ENCODE measurements at places on chromosomes 16 and 17.
A peak's percentile ranks its signal among the peaks of the same experiment; 100 is the strongest.

- no peak for DNase-seq
Observed at GRCh38 chr17:39095309-39095686, 56.1 kb downstream of the PLXDC1 start.

- DNase-seq = no peak
Observed at GRCh38 chr16:7140899-7141298, 191.7 kb upstream of the RBFOX1 start.

DNA sequence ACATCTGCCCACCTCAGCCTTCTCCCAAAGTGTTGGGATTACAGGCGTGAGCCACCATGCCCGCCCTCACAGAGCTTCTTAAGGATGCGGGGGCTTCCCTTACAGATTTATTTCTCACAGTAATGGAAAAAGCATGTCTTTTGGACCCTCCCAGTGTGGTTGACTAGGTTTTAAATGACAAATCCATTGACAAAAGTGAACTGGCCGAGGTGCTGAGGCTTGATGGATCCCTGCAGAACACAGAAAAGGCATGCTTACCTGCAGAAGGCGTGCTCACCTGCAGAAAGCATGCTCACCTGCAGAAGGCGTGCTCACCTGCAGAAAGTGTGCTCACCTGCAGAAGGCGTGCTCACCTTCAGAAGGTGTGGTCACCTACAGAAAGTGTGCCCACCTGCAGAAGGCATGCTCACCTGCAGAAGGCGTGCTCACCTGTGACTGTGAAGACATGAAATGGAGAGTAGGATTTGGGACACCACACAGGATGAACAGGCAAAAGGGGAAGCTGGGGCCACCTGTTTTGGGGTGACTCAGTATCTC is 15.1 kb upstream of the BBS2 start:
- DNase-seq = no peak

GRCh38 chr16:58120234-58120633 is 8.9 kb downstream of the CFAP20 start:
- no peak for DNase-seq

- peak; percentile 58 for DNase-seq
Observed at GRCh38 chr16:14302031-14302398, 230.9 kb downstream of the MRTFB start.

- no peak for DNase-seq
Observed at GRCh38 chr16:30660424-30661261, 2.4 kb downstream of the FBRS start.

DNA sequence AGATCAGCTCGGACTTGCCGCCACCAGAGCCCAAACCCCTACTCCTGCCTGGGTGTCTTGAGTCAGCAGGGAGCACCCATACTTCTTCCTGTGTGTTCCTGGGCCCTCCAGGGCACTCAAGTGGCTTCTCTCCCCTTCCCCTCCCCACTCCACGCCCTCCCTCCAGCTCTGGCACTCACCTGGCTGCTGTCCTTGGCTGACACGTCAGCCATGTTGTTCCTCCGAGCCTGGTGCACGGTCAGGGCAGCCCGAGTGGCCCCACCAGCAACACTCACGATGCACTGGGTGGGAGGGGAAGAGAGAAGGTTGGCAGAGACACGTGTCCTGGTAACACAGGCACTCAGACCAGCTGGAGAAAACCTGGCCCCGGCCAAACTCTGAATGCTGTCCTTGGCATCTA is 11.5 kb downstream of the RUSF1 start:
- no peak for DNase-seq

DNA sequence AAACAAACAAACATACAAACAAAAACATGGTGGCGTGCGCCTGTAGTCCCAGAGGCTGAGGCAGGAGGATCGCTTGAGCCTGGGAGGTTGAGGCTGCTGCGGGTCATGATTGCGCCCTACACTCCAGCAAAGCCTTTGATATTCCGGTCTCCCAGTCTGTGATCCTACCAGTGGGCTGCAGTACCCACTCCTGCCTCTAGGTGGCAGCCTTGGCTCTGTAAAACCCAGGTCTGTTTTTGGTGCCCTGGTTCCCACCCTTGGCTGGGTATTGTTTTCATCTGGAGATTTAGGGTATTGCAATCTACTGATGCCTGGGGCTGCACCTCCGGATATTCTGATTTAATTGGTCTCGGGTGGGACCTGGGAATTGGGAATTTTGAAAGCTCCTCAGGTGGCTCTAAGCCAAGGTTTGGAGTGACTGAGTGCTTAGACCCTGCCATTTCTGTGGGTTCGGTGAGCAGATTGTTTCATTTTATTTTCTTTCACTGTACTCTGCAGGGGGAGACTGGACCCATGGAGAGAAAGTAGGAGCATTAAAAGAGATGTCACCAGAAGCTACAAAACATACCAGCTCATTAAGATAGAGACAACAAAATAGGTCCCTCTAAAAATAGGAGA is 40.5 kb downstream of the MYH3 start:
- DNase-seq = peak; percentile 62

GRCh38 chr17:79005063-79005861 is 4.3 kb downstream of the CANT1 start:
- DNase-seq = no peak

DNA sequence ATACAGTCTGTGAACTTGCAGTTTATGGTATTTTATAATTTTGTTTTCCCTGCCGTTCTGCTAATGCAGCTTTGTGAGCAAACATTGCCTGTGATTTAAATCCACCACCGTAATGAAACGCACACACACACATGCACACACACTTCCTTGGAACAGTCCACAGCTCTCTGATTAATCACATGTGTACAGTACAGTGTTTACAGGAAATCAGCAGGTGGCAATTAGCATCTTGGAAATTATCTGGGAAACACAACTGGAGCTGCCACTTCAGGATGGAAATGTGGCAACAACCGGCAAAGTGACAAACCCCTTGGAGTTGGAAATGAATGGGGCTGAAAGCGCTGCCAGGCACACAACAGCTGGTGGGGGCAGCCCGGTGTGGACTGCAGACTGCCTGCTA is 12.9 kb upstream of the ZKSCAN2 start:
- DNase-seq = no peak

GRCh38 chr17:65638221-65638975 is 77.0 kb upstream of the AXIN2 start:
- DNase-seq = no peak

GRCh38 chr16:90027611-90028010 is 8.4 kb upstream of the DBNDD1 start:
- no peak for DNase-seq

- no peak for DNase-seq
Observed at GRCh38 chr17:34584805-34585416, 5.5 kb downstream of the TMEM132E start.
